ENCODE measurements at places on chromosomes 3 and 15.

- no peak for DNase-seq
Observed at GRCh38 chr3:126434931-126435411, 40.3 kb downstream of the CFAP100 start.

DNA sequence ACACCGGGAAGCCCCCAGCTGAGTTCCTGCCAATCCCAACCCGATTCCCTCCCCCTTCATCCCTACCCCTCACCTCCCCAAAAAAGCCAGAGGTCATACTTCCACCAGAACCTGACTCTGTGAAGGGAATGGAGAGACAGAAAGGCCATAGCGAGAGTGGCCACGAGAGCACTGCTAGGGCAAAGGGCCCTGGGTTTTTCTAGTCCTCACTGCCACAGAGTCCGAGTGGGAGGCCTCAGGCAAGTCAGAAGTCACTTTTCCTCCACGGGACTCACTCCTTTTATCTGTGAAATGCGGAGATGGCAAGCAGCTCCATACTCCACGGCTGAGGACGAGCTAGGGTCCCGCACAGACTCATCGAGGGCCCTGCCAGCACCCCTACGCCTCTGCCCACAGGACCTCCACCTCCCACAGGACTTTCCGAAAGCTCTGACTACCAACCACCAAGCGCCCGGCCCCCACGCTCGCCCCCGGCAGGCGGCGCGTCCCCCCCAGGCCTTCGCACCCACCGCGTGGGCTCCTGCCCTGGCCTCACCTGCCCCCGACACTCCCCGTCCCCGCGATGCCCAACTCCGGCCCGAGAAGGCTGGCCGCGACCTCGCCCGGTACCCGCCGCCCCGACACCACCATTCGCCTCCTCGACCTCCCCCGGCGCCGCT is 792 bp downstream of the ATP13A3 start:
- DNase-seq = no peak

DNA sequence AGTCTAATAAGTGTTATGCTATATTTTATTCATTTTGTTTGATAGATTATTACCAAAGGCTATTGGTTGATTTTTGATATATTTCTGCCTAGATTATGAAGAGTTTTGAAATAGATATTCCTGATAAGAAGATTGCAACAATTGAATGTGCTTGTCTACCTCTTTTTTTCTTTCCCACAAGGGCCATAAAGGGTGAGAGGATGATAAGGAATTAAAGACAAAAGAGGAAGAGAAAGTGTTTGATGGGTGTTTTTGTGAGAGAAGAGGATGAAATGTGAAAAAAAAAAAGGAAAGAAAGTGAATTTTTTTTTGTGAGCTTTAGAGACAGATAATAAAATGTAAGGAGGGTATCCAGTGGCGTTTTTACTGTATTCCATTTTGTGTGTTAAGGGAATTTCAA is 244.4 kb downstream of the CHST2 start:
- no peak for DNase-seq

GRCh38 chr3:135085652-135086436 is 290.8 kb downstream of the EPHB1 start:
- DNase-seq = no peak

GRCh38 chr3:123431658-123432324 is 17.1 kb downstream of the ADCY5 start:
- DNase-seq = no peak
